ENCODE measurements at places on chromosomes 12 and 14.
A peak's percentile ranks its signal among the peaks of the same experiment; 100 is the strongest.

GRCh38 chr14:69573831-69574262, 824 bp downstream of the CCDC177 start:
- DNase-seq = peak; percentile 57

- no peak for DNase-seq
Observed at GRCh38 chr12:59911516-59911915, 315.7 kb downstream of the SLC16A7 start.

GRCh38 chr12:52645120-52645761, 6.8 kb downstream of the KRT2 start:
- DNase-seq = no peak

DNA sequence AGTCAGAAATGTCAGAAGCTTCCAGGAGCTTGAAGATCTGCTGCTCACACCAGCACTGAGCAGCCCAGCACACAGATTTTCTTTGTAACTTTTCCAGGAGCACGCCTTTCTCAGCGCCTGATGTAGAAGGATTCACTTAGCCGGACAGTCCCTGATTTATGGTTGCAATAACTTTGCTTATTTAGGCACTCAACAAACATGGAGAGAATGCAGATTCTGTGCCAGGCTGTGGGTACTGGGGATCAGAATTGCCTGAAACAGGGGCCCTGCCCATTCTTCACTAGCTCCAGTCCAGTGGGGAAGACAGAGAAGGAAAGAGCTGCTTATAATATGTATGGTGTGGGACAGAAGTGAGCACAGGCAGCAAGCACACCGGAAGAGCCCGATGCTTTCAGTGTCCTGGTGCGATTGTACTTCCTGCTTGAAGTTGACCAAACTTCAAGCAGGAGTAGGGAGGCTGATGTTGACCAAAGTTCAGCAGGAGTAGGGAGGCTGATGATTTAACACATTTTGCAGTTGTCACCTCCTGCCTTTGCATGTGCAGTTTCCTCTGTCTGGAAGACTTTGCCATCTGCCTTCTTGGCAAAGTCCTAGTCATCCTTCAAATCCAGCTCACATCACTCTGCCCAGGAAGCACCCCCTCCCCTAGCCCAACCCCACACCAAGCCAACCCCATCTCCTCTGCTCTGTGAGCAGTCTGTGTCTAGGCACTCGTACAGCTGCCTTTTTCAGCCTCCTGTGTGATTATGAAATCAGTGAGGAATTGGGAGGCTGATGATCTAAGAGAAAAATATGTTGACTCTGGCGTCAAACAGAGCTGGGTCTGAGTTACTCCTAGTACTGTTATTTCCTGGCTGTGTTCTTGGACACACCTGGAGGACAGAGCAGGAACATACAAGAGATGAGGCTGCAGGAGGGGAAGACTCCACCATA, 12.0 kb upstream of the PRIMA1 start:
- DNase-seq = no peak

- no peak for DNase-seq
Observed at GRCh38 chr12:40240779-40241178, 16.0 kb downstream of the LRRK2 start.

DNA sequence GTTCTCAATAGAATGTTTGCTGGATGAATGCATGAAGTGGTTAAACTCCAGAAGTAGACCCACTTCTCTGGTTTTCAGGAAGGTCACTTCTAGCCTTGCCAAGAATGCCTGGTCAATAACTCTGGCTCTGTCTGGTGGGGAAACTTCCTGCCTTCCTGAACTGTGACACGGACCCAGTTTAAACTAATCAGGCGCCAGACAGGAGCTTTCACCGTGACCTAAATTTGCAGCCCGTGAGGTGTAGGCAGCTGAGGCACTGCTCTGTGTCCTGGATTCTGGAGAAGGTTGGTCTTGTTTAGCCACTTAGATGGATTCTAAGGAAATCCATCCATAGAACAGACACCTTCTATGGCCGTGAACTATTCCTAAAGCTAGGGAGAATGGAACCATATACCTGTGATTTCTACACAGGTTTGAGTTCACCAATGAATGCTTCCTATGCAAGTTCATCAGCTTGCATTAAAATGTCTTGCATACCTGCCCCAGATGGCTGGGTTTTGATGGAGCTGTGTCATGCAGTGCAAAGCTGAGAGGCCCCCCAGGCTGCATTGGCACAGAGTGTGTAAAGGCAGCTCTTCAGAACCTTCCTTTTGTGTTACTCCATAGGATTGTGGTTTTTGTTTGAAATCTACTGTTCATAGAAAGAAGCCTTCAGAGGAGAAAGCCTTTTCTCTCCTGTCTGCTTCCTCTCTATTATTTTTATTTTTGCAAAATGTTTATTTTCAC, 4.4 kb downstream of the CHST11 start:
- no peak for DNase-seq
